CD4-positive, alpha-beta T cell treated with Interferon alpha-2 for 1 hour (primary cell): ENCODE measurements at places on chromosomes 3 and 15.
A peak's percentile ranks its signal among the peaks of the same experiment; 100 is the strongest.

GRCh38 chr3:10792208-10792607, 23.8 kb upstream of the SLC6A11 start:
- no peak for DNase-seq

DNA sequence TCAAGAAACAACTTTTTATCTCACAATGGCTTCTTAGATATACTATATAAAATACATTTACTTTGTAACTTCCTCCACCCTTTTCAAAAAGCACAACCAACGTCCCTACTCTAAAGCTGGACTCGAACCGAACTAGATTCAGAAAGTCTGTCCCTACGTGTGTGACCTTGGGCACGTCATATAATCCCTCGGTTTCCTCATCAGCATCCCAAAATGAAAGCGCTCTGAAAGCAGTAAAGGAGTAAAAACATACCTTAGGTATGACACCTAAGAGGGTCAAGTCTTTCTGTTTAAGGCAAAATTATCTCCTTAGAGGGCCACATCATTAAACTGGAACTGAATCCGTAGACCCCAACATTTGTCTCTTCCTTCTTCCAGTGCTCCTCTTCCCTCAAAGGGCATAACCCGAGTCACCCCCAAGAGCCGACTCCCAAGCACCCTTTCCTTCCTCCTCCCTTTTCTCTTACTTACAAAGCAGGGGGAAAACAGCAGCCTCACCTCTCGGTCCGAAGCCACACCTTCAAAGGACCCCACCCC, 663 bp downstream of the PDCD10 start:
- DNase-seq = no peak

GRCh38 chr3:16884748-16885592, at the start of gene PLCL2:
Gene PLCL2, plus strand, starts transcription at chr3:16884955. Its CDS starts 85 bp downstream, at chr3:16885040.
- peak; percentile 76 for DNase-seq

GRCh38 chr3:148588291-148588690, 109.4 kb upstream of the AGTR1 start:
- no peak for DNase-seq

GRCh38 chr3:120488296-120488695, 37.5 kb upstream of the FSTL1 start:
- DNase-seq = no peak

- DNase-seq = peak; percentile 45
Observed at GRCh38 chr3:129616713-129617112, 10.2 kb upstream of the PLXND1 start.

DNA sequence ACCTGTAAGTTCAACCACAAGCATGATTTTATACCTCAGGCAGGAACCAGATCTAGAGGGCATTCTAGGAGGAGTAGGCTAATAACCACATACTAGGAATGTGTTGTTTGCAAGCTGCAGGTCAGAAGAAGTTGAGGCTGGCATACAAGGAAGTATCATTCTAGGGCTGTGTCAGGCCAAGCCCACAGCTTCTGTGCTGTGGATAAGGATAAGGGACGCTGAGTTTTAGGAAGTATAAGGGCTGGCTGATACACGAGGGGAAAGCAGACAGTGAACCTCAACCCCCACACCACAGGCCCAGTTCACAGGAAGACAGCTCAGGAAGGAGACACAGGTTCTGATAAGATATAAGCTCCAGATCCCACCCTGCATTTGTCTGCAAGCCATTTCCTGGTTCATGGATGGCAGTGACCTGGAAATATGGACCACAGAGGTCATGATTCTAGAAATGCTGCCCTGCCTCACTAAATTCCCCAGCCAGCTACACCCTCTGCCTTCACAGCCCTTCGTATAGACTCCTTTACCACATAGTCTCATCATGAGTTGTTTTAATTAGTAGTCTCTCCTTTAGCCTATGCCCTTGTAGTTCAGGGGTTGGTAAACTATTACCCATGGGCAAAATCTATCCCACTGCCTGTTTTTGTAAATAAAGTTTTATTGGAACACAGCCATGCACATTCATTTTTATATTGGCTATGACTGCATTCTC, 260.7 kb downstream of the OPA1 start:
- DNase-seq = no peak

- no peak for DNase-seq
Observed at GRCh38 chr3:157595259-157595658, 92.0 kb upstream of the VEPH1 start.

GRCh38 chr3:124227150-124227630, 235.3 kb upstream of the ROPN1 start:
- DNase-seq = no peak

- DNase-seq = no peak
Observed at GRCh38 chr3:192869131-192870031, 48.3 kb downstream of the MB21D2 start.

GRCh38 chr15:96058103-96058851, 272.2 kb upstream of the NR2F2 start:
- DNase-seq = no peak

DNA sequence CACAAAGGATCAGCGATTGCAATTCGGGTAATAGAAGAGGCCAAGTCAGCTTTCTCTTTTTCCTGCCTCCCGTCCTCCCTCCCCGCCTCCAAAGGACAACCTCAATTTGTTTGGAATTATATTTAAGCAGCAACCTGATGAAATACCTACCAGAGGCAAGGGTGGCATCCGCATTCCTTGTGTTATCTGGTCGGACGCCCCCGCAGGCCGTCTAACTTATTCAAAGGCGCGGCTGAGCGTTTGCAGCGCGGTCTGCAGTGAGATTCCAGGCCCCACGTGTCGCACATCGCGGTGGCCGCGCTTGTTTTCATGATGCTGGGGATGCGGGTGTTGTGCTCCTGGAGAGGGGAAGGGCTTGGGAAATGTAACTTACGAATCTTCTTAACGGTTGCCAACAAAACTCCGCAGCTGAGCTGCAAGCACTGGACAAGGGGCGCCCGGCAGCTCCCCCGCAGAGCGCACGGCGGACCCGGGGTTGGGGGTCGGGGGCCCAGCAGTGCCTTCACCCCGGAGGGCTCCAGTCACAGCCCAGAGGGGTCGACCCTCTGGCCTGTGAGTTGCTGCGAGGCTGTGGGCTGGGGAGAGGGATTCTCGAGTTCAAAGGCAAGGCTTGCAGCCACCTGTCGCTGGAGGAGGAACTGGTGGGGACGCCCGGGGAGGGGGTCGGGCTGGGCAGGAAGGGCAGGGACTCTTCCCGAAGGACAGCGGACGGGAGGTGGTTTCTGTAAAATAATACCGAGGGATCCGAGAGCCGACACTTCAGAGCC, 20.5 kb upstream of the RGMA start:
- DNase-seq = no peak

DNA sequence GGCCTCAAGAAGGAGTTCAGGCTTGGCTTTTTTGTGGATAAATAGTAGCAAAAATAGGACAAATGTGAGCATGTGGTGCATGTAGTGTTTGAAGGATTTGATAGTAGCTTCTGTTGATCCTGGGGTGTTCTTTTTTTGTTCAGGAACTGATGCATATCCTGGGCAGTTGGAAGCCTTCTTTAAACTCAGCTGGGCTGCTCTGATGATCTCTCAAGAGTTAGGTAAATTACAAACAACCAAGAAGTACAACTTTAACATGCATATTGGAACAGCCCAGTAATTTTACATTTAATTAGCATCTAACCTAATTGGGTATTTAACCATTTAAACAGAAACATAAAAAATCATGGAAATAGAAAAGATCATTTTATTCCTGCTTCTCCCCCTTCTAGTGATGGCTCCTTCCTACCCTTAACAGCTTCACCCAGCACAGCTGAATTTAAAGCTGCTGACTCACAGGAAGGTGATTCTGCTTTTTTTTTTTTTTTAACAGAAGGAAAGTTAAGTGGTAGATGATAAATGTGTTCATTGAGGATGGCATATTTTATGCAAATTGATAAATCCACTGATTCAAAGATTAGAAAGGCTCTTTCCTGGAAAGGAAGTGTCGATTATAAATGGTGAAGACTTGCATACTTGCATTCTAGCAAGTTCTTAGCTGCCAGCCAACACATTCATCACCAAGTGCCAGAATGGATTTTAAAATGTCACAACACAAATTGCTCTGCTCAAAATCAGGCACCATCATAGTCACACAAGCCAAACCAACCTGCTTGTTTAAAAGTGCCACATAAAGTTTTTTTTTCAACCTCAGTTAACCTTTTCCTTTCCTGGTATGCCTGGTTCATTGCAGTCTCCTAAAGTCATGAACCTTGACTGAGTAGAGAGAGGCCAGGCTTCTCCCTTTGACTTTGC, 20.0 kb downstream of the SLC35G2 start:
- no peak for DNase-seq

- DNase-seq = no peak
Observed at GRCh38 chr3:49339581-49339940, 292 bp downstream of the USP4 start.

DNA sequence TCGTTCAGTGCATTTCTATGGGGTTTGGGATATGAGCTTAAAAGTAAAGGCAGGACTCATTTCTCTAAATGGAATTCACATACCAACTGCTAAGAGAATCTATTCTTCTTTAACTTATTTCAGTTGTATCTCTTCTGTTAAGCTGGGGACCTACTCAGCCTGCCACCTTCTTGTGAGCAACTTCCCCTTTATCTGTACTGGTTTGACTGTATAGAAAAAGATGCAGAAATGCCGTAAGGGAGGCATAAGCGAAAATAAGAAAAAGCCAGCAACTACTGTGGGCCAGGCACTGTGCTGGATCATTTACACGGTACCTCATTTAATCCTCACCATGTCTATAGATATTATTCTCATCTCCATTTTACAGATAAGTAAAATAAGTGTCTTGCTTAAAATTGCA, 38.4 kb downstream of the RBMS3 start:
- no peak for DNase-seq

GRCh38 chr15:44092221-44092620, 102.8 kb downstream of the FRMD5 start:
- no peak for DNase-seq

GRCh38 chr15:79439236-79439635, 7.1 kb downstream of the MINAR1 start:
- no peak for DNase-seq

DNA sequence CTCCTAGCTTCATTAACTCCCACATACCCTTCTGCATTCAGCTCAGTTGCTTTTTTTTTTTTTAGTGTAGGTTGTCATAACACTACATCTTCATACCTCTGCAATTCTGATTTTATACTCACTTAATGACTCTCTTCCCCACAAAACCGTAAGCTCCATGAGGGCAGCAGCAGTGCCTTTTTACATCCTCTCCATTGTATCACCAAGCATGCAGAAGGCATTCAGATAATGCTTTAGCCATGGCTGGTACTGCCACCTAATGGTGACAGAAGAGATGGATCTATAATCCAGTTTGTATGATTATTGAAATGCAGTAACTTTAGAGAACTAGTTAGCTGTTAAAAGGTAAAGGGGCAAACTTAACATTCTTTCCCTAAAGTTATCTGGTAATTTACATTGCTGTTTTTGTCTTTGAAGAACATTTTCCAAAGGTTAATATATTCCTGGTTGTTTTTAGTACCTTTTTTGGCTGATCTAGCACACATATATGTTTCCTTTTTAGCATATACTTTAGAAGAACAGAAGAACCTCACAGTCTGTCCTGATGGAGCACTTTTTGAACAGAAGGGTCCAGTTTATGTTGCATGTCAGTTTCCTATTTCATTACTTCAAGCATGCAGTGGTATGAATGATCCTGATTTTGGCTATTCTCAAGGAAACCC, 36.8 kb downstream of the ATP1B3 start:
- DNase-seq = peak; percentile 56

DNA sequence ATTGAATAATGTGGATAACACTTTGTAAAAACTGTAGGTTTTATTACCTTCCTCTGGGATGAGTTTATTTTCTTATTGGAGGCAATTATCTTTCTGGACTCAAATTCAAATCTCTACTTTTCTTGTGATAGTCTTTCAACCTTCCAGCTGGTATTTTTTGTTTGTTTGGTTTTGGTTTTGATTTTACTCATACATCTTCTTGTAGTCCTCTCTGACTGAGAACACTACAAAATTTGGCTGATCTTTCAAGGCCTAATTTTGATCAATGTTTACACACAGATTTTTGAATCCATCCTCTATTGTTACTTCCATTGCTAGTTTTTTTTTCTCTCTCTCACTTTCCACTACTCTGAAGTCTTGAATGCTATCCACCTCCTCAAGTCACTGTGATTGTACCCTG, 303.8 kb upstream of the NECTIN3 start:
- DNase-seq = no peak

DNA sequence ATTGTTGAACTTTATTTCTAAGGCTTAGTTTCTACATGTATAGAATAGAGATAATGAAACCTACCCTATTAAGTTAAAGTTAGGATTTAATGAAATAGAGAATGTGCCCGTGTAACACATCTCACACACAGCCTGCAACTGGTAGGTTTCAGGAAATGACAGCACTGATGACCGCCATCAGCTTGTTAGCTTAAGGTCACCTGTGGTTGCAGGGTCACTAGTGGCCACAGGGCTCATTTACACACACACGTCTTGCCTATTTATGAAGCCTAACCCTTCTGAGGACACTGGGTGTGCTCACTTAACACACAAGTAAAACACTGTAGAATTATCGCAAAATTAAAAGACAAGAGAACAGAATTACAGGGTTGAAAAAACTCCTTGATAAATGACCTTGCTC, 20.1 kb downstream of the CHRM5 start:
- no peak for DNase-seq

DNA sequence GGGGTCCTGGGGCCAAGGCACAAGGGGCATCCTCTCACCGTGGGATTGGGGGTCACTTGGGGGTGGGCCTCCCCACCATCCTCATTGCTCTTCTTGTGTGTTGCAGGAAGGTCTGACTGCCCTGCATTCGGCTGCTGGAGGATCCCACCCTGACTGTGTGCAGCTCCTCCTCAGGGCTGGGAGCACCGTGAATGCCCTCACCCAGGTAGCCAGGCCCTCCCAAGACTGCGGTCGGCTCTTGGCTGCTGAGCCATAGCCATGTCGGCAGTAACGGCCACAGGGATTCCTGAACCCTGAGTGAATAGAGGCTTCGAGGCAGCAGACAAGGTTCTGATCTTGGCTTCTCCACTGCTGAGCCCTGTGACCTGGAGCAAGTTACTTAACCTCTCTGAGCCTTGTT, 19.7 kb downstream of the ANKDD1A start:
- DNase-seq = no peak
